ENCODE measurements at places on chromosomes 16 and 17. TPM values are rescaled to one million over a fixed set of nuclear protein-coding genes. Genes with fewer than 3 reads are reported as not detected.

The LRRC75A gene
- total RNA-seq, result 6.1 TPM

The KRTAP3-2 gene
- total RNA-seq, result not detected

The DNASE1L2 gene
- 0.16 TPM for total RNA-seq

The CCL16 gene
- total RNA-seq, result not detected

The LHX1 gene
- total RNA-seq, result 0.49 TPM

The GAS2L2 gene
- total RNA-seq, result not detected

The CACNA1G gene
- 0.41 TPM for total RNA-seq

The RTN4RL1 gene
- total RNA-seq, result 0.90 TPM

The CCL17 gene
- total RNA-seq, result not detected

The ZG16 gene
- not detected for total RNA-seq

The RAMP2 gene
- total RNA-seq, result 0.27 TPM

The EVPLL gene
- total RNA-seq, result not detected

The CCDC154 gene
- 0.41 TPM for total RNA-seq

The HOXB3 gene
- total RNA-seq, result 9.7 TPM

The MT1H gene
- total RNA-seq, result not detected

Measured in fibroblast of the aortic adventitia (primary cell).